ENCODE measurements at places on chromosomes 1 and 21. TPM values are rescaled to one million over a fixed set of nuclear protein-coding genes. Genes with fewer than 3 reads are reported as not detected.
A peak's percentile ranks its signal among the peaks of the same experiment; 100 is the strongest.

GRCh38 chr1:78226784-78227183 is 181.0 kb downstream of the GIPC2 start:
- no peak for DNase-seq

DNA sequence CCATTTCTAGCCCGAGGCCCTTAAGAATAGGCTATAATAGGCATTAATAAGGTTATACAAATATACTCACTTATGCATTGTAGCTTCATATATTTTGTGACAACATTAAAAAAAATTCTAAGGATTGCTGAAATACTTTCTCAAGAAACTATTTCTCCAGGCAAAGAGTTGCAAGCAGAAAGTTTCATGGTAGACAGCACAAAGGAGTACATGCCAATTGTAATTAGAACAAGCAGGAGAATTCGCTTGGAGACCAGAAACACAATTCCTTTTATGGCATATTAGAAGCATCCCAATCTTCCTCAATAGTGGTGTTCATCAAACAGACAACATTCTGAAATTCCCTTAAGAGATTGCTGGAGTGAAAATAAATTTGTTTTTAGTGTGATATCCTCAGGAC is 122.8 kb downstream of the CRB1 start:
- DNase-seq, result no peak

DNA sequence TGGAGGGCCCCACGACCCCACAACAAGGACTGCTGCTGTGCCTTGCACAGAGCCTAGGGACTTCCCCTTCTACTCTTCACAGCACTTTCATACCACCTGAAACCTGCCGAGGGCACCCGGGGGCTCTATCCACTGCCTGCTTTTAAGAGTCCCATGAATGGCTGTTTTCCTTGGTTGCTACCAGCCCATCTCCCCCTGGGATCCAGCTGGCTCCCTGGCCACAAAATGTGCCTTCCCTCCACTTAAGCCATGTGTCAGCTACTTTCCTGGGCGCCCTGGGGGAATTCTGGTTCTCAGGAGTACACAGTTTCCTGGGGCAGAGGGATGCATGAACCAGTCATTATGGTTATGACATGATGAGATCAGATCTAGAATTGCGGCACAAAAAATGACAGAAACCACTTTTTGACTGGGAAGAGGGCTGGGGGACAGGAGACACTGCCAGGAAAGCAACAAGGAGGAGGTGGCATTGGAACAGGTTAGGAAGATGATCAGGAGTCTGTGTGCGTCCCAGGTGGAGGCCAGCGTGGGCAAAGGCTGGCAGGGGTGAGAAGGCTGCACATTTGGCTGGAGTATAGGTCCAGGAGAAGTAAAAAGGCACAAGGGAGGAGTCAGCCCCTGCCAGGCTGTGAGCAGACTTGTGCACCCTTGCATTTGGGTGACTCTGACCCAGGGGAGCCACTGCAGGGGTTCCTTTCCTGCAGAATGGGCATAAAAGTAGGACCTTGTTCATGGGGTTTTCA is 3.2 kb upstream of the TNFRSF8 start:
- DNase-seq, result peak; percentile 50

DNA sequence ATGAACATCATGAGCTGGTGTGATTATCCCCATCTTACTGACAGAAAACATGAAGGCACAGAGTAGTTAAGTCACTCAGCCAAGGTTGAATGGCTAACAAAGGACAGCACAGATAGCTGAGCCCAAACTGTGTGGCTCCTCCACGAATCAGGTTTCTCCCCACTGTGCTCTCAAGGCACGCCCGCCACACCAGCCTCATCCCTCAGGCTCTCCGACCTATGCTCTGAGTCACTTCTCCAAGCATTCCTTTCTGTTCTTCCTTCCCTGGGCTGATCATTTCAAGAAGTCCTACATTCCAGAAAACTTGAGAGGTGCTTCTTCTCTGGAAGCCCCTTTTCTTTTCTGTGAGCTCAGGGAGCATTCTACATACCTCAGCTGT is 25.3 kb upstream of the SDC3 start:
- DNase-seq, result no peak

DNA sequence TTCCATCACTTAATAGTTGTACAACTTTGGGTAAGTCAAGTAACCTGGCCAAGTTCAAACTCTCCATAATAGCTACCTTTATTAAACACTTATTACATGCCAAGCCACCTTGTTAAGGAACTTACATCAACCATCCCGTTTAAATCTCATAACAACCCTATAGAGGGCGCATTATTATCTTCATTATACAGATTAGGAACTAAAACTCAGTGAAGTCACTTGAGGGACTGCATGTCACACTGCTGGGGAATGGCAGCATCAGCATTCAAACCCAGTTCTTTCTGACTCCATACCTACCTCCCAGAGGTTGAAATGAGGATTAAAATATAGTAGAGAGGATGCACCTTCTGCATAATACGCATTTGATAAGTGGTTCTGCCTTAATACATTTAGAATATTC is 47.1 kb upstream of the PLA2G2C start:
- no peak for DNase-seq

DNA sequence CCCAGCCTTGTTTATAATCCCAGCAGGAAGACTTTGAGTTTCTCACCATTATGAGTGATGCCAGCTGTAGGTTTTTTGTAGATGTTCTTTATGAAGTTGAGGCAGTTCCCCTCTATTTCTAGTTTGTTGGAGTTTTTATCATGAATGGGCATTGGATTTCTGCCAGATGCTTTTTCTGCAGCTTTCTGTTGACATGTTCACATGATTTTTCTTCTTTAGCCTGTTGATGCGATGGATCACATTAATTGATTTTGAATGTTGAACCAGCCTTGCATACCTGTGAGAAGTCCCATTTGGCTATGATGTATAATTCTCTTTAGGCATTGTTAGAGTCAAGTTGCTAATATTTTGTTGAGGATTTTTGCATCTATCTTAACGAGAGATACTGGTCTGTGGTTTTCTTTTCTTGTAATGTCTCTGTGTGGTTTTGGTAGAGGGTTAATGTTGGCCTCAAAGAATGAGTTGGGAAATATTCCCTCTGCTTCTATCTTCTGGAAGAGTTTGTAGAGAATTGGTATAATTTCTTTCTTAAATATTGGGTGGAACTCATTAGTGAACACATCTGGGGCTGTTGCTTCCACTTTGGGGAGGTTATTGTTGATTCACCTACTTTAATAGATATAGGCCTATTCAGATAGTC is 33.2 kb downstream of the ZBTB40 start:
- DNase-seq, result no peak

- DNase-seq, result no peak
Observed at GRCh38 chr1:215459136-215459535, 108.0 kb upstream of the KCTD3 start.

- no peak for DNase-seq
Observed at GRCh38 chr1:118486199-118486598, 301.2 kb upstream of the SPAG17 start.

DNA sequence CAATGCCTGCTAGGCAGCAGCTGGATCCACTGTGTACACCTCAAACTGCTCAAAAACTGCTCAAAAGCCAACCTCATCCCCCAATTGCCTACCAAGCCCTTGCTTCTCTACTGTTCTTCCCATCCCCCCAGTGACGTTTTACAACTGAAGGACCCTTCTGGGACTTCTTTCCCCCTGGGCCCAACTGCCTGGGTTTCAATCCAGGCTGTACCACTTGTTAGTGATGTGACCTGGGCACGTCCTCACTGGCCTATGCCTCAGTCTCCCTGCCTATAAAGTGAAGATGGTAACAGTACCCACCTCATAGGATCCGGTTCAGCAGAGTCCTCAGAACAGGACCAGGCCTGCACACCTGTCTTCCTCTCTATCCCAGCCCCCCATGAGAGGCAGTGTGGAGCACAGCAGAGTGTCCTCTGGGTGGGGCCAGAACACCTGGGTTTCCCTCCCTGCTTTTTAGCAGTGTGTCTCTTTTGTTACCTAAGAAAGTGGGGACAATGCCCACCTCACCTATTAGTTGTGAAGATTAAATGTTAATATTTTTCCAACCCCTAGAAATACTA is 1.9 kb upstream of the TEKT2 start:
- no peak for DNase-seq

- no peak for DNase-seq
Observed at GRCh38 chr21:42370894-42371654, 4.7 kb upstream of the TFF1 start.

- no peak for DNase-seq
Observed at GRCh38 chr1:180691322-180691913, 59.6 kb downstream of the XPR1 start.

DNA sequence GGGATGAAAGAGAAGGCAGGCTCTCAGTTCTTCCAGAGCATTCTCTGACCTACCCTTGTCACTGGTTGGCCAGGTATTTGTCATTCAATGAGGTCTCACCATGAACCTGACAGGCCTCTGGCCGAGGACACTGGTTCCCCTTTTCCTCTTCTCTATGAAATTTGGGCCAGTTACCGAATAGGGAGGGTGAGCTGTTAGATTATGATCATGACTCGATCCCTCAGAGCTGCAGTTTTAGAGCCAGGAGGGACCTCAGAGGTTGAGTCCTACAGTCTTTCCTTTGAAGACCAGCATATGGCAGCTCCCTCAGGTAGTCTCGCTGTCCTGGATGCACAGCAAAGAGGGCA is 29.5 kb upstream of the CLSTN1 start:
- DNase-seq, result no peak

DNA sequence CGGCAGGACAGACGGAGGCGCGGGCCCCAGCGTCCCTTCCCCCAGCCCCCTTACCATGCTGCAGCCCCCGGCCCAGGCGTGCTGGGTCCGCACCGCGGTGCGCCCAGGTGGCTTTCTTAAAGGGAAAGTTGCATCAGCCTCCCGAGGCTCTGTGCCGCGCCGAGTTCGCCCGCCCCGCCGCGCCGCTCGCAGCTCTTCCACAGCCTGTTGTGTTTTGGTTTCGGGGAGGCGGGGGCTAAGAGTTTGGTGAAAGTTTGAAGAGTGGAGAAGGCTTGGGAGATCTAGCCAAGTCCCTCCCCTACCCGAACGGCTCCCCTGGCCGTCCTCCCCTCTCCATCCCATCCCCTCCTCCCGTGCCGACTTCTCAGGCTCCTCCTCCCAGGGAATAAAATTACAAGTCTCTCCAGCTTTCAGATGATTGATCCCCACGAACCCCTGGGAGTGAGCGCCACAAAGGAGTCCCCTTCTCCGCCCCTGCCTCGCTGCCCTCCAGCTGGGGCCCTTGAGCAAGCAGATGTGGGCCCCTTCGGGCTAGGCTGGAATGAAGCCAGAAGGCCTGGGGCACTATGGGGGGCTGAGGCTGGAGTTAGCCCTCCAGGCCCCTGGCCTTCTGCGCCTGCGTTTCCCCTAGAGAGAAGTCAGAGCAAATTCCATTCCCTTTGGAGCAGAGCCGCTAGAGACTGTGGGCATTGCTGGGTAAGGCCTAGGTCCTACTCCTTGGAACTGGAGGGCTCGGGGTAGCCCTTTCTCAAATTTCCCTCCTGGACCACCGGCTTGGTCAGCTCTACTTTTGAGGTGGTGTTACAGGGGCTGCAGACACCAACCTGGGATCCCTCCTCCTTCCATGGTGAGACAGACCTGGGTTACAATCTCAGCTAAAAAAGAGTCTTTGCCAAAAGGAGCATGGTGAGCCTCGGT is at the start of gene SLC6A9:
Gene SLC6A9, minus strand, starts transcription at position 211 of the 918 bp plus-strand sequence. CDS start 7,185 bp downstream, outside the sequence.
- peak; percentile 68 for DNase-seq

DNA sequence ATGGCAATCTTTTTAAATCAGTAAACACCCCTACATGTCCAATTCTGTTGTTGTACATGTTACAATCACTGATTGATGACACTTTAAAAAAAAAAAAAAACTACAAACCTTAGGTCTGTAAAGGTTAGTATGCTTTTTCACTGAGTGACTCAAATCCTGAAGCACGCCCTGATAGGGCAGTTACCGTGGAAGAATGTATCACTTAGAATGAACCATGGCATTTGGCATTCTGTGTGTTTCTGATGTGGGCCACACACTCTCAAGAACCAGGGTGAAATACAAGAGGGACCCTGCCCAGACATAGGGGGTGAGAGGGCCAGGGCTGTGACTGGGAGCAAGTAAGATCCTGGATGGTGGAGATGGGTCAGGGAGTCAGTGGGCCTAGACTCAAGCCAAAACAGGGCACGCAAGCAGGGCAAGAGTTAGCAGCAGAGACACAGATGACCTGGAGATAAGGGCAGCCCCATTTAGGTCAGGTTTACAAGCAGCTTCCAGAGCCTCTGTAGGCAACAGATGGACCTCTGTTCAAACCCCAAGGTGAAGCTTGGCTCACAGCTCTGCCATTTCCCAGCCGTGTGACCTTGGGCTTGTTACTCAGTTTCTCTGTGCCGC is 47.6 kb upstream of the DMRTB1 start:
- peak; percentile 28 for DNase-seq

- no peak for DNase-seq
Observed at GRCh38 chr1:156930483-156930882, 10.1 kb downstream of the LRRC71 start.

DNA sequence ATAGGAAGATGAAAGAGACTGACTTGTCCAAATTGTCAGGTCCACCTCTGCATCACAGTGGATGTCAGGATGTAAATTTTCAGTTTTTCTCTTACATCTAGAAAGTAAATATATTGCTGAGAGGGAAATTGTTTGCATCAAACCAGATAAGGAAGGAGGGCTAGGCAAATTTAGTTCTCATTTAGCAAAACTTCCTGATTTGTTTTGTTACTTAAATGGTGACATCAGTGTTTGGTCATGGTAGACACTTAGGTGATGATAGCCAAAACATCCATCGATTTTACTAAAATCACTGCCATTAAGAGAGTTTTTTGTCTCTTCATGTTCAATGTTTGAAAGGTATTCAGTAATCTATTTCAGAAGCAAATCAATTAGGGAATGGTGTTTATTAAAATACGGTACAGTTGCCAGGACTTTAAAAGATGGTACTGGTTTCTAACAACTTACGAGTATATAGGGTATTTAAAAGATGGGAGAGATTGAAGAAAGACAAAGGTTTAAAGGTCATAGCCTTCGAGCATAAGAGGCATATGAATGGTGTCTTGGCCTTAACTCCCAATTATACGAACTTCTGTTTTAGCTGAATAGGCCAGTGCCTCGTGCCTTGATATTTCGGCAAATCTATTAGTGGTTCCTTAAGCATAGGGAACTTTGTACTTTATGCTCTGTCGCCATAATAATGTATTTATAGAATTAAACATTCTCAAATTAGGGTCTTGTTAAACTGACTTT is 3.0 kb downstream of the IER5 start:
- no peak for DNase-seq

DNA sequence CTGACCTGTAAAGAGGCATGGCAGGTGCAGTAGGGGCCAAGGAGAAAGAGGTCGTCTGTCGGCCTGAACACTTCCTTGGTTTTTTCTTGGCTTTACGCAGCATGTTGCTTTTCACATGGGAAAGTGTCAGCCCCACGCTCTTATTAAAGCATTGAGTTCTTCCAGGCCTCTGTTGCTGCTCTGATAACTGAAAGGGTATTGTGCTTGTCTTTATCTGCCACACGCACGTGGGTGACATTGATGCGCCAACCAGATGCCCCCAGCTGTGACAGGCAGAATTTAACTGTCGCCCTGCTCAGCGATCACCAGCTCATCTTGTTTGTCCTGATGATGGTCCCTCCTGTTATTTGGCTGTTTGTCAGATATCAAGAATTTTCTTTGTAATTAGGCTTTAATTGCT is 76.5 kb downstream of the GALNT2 start:
- no peak for DNase-seq

The S100A7A gene
- total RNA-seq, result not detected

The FGGY gene
- 6.6 TPM for total RNA-seq

The LCE1B gene
- not detected for total RNA-seq

The HMCN1 gene
- total RNA-seq, result 0.02 TPM

The ADAM30 gene
- not detected for total RNA-seq

The DHRS3 gene
- total RNA-seq, result 163 TPM

The CD53 gene
- 193 TPM for total RNA-seq

The VANGL2 gene
- 0.31 TPM for total RNA-seq

The CELA2B gene
- not detected for total RNA-seq

The RGSL1 gene
- not detected for total RNA-seq

The NR5A2 gene
- 0.08 TPM for total RNA-seq
